ENCODE measurements at places on chromosomes 12 and 14. TPM values are rescaled to one million over a fixed set of nuclear protein-coding genes. Genes with fewer than 3 reads are reported as not detected.

KCNMB4 gene
- total RNA-seq = 1.3 TPM

SLC6A15 gene
- 0.17 TPM for total RNA-seq

PPTC7 gene
- 37.0 TPM for total RNA-seq

TAS2R13 gene
- total RNA-seq = not detected
